Stimulated activated CD4-positive, alpha-beta T cell treated with anti-CD3 and anti-CD28 coated beads, Interleukin-15, amount 100 ng/mL, for 1 hour (primary cell): ENCODE measurements at places on chromosomes 2 and 18.

- no peak for DNase-seq
Observed at GRCh38 chr2:9779596-9780264, 63.5 kb upstream of the TAF1B start.

GRCh38 chr2:29009711-29010677, 28.9 kb downstream of the TOGARAM2 start:
- DNase-seq: no peak

DNA sequence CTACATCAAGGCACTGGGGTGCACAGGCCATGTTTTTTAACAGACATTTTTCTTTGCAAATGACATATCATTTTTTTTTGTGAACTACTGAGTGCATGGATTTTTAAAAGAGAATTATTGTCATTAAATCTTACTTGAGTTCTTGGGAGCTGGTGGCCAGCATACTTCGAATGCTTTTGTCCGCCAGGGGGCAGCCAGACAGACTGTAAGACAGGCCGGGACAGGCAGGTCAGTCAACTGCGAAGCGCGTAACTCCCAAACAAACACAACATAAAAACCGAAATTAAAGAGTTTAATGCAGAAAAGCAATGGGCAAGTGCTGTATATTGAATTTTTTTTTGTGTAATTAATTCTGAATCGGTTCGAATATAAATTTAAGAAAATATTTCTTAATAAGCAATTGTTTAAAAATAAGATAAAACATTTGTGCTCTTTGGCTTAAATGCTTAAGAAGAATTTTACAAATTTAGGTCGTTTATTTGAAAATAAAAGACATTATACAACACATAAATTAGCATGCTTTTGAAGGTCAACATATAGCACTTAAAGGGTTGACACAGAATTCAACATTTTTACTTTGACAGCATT, 142.2 kb upstream of the PXDN start:
- no peak for DNase-seq

GRCh38 chr2:216590780-216591179, 42.4 kb upstream of the IGFBP2 start:
- no peak for DNase-seq

DNA sequence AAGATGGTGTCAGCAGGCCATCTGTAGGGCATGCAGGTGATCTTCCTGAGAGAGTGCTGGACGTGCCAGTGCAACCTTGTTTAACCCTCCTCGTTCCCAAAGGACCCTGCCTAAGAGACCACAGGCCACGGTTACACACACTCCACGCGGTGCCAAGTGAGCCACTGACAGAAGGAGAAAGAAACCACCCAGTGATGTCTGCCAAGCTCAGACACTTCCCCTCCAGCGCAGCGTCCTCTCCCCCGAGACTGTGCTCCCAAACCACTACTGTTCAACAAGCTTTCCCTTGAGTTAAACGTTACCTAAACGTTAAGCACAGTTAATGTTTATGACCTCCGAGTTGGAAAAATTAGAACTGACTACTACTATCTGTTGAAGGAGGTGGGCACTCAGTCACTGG, 119.1 kb upstream of the NCK2 start:
- DNase-seq: no peak

DNA sequence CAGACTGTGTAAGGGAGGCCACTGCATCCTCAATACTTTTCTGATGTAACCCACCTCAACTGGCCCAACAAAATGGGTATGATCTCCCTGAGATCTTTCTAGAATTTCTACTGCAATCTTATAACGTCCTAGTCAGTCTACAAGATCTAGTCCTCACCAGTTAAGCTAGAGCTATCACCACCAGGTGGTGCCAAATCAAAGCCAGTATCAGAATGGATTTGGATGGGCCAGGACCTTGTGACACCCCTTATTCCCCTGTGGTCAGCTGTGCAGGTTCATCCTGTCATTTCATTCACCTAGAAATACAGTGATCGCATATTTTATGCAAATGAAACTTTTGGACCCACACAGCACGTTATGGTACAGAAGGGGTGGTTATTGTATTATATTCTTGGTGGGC, 90.3 kb downstream of the OLA1 start:
- DNase-seq: no peak

DNA sequence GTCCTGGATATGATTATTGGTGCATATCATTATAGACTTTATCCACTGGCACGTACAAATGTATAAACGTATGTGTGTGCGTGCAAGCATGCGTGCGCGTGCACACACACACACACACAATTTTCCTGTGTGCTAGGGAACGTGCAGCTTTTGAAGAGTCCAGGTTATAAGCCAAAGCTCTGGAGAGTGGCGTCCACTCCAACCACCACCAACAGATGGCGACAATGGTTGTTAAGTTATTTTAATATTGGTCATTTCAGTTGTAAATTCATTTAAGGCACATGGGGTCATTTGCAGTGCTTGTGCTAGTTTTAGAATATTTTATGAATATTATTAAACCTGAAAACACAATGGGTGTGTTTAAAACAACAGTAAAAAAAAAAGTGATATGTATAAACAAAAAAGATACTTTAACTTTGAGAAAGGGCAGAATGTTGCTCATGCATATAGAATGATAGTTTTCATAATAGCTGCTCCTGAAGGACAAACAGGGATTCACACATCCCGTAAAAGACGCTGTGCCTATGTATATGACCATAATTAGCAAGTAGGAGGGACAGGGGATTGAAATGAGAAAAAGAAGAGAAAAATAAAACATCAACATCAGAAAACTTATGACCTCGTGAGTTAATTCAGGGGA, 124.2 kb upstream of the ITGB6 start:
- peak; percentile 15 for DNase-seq

GRCh38 chr2:150812664-150813367, 325.3 kb upstream of the RND3 start:
- DNase-seq: no peak

- DNase-seq: no peak
Observed at GRCh38 chr2:134715932-134716643, 2.7 kb downstream of the TMEM163 start.

DNA sequence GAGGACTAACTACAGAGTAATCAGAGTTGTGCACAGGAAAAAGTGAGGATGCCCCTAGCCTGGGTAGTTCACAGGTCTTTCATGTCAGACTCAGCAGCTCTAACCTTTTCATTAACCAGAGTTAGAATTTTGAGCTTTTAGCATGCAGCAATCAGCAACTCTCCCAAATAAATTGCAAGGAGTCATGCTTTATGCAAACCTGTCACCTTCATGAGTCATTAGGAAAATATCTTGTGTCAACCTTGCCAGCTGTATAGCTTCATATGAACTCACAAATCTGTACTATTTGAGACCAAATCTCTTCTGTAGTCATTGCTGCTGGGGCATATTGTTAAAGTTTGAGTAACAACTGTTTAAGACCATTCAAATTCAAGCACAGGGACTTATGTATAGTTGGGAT, 382.3 kb upstream of the NT5C1B start:
- no peak for DNase-seq
